NCI-H460 (cell line): ENCODE measurements at places on chromosomes 16 and 17. TPM values are rescaled to one million over a fixed set of nuclear protein-coding genes. Genes with fewer than 3 reads are reported as not detected.

DNA sequence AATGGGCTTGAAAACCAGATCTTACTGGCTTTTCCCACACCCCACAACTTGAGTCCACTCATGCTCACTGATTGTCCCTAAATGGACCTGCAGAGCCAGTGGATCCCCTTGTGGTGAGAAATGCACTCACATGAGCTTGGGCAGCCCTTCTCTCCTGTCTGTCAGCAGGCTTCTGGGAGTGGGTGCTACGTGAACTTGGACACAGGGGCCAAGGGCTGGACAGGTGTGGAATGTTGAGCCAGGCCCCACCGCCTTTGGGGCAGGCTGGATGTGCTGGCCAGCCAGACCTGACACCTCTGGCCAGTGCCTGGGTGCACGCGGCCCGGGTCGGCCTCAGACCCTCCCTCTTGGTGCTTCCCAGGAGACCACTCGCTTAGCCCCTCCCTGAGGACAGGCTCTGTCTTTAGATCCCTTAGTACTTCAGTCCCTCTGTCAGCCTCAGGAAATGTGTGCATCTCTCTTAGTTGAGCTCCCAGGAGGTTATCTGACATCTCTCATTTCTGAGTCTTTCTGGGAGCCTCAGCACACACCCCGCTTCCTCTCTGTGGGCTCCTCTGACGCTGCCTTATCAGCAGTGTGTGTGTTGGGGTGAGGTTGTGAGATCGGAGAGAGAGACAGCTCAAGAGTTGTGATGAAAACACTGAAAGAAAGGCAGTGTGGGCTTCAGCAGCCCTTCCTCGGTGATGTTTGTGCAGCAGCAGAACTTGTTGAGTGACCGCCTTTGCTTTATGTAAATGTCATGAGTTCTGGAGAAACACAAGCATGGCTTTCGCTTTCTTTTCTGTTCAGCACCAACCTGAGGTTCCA, 117.0 kb downstream of the RAB11FIP4 start:
- DNase-seq, result no peak

- DNase-seq, result no peak
Observed at GRCh38 chr16:13856398-13856797, 63.6 kb upstream of the ERCC4 start.

DNA sequence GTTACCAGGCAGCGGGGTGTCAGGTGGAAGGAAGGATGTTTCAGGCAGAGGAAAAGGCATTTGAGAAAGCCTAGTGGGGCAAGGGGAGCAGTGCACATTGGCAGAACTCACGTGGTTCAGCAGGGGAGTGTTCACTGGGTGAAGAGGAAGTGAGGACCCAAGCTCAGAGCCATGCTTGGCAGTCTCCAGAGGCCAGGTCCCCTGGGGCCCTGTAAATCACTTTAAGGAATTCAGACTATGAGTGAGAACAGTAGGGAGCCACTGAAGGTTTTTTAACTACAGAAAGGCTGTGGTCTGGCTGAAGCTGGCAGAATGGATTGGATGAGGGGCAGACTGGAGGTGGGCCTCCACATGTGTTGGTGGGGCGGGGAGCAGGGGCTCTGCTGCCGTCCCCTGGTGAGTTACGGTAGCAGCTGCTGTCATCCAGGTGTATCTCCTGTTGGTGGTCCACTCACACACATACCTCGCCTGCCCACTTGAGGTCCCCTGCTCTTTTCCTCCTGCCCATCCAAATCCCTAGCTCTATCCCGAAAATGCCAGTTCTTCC, 5.1 kb downstream of the CLEC16A start:
- no peak for DNase-seq

DNA sequence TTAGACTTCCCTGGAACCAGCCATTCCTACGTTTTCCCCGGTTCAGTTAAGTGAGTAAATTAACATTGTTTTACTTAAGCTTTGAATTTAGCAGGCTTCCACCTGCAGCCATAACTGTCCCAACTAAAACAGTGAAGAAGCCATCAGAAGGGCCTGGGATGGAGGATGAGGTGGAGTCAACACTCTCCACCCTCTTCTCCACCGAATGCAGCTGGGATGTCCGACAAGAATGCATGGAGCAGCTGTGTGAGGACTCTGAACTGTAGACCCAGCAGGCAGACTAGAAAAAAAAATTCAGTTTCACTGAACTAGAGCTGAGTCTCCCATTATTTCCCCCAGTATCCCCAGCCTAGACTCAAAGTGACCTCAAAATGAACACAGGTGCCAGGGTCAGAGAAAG, 114.8 kb downstream of the C16orf95 start:
- DNase-seq, result no peak

The TRIM72 gene
- under 0.01 TPM in 1 of 2 replicates, not detected in the other for total RNA-seq

The TSNAXIP1 gene
- total RNA-seq, result 0.45 TPM in 1 of 2 replicates, not detected in the other
